ENCODE measurements at places on chromosomes 12 and 14.

GRCh38 chr12:68092976-68093375, 66.6 kb downstream of the IFNG start:
- DNase-seq = no peak

DNA sequence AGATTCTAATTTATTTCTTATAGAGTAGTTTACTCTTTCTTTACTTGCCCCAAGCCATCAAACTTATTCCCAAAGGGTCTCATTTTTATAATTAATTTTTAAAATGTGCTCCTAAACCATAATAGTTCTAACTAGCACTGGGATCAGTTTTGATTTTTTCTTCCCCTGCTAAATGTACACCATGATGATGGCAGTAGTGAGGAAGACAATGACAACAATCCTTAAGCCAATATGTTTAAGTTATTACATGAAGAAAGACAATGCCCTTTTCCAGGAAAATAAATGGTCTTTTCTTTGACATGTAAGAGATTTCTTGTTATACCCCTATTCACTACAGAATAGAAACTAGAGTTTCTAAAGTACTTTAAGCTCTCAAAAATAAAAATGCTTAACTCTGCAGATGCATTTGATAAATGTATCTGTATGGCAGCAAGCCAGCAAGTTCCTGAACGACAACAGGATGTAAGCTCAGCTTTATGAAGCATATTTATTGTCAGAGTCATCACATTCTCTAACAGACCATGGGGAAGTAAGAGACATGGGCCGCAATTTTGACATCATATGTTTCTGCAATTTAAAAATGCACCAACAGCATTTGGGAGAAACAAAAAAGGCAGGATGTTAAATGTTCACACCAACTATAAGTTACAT, 36.0 kb upstream of the SNX6 start:
- DNase-seq = no peak

- no peak for DNase-seq
These were observed 48.7 kb upstream of the GARIN2 start for GRCh38 chr14:67140556-67140955.

DNA sequence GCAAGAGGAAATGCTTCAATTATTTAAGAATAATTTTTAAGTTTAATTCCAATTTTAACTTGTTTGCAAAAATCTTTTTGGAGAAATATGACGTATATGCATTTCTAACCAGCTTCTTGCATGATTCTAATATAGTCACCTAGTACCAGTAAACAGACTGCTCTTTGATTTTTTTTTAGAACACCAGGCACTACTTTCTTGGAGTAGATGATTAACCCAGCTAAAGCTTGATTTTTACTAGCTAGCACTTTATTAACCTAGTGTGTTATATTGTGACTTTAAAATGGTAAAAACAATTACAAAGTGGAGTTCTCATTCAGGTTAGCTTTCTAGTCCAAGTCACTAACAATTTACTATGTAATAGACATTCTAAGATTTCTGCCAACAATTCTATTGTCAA, 32.6 kb upstream of the FGD4 start:
- DNase-seq = no peak

- no peak for DNase-seq
These were observed 79.5 kb downstream of the ETV6 start for GRCh38 chr12:11729008-11729407.

DNA sequence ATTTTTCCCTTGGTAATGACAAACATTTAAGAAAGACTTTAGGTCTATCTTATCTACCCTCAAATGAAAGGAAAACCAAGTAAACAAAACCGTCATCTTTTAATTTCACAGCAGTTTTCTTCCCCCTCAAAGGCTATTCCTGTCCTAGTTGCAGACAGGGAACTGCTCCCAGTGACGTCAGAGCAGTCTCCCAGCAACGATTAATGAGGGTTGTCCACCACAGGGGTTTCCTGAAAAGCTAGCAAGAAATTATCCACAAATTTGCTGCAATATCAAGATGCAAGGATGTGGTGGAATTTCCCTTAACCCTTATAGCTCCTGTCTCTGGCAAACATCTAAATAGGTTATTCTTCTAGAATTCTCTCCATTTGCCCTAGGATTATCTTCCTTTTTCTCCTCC, 89.1 kb upstream of the STAC3 start:
- DNase-seq = no peak

GRCh38 chr12:11762723-11763326, 113.4 kb downstream of the ETV6 start:
- DNase-seq = no peak

GRCh38 chr12:92132288-92132687, 13.4 kb downstream of the BTG1 start:
- no peak for DNase-seq

DNA sequence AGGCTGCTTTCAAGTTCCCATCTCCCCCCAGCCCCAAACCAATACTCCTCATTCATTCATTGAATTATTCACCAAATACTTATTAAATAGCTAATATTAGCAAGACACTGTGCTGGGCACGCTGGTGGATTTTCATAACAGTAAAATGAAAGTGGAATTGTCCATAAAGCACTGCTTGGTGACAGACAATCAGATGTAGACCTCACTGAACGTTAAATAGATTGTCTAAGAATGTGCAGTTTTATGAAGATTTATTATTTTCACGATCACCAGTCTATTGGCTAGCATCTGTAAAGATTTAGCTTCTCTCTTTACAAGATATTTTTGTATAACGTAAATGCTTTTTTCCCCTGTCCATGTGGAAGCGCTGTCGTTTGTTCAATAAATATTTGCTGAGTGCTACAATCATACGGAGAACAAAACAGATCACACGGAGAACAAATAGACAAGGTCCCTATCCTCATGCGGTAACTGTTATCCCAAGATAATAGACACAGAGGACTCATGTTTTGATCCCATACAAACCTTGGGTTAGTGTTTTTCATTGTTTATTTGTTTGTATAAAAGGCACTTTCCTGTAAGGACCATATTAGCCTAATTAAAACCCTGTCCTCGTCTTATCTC, 397.6 kb downstream of the BCAT1 start:
- no peak for DNase-seq

DNA sequence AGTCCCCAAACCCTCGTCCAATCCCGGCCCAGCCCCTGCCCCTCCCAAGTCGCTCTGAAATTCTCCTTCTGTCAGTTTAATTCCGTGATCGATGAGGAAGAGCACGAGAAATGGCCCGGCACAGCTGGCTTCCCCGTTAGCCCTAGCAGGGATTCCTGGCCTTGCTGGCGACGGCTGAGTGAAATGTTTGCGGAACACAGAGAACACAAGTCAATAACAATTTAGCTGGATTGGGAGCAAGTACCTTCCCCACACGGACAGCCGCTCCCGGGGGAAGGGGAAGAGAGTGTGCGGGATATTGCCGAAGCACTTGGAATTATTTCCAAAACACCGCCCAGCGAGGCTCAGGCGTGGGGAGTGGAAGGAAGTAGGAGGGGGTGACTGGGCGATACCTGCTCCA, 134.6 kb downstream of the RBM19 start:
- no peak for DNase-seq

GRCh38 chr12:49061157-49061650, 610 bp upstream of the KMT2D start:
- DNase-seq = no peak

GRCh38 chr14:70002589-70003346, 123.6 kb downstream of the SMOC1 start:
- no peak for DNase-seq

- DNase-seq = no peak
These were observed 20.0 kb downstream of the RASAL1 start for GRCh38 chr12:113115455-113116126.

DNA sequence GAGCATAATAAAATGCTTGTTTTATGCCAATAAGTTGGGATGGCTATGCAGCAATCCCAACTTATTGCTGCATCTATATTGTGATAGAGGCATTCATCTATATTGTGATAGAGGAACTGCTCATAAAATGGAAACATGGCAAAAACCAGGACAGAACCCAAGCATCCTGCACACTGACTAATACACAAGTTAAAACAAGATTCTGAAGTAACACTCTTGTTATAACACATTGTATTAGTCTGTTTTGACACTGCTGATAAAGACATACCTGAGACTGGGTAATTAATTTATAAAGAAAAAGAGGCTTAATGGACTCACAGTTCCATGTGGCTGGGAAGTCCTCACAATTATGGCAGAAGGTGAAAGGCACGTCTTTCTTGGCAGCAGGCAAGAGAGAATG, 36.8 kb downstream of the KCNK10 start:
- DNase-seq = no peak

GRCh38 chr14:57835766-57836165, 30.1 kb downstream of the SLC35F4 start:
- no peak for DNase-seq

GRCh38 chr12:58961906-58962305, 41.6 kb upstream of the LRIG3 start:
- DNase-seq = no peak

DNA sequence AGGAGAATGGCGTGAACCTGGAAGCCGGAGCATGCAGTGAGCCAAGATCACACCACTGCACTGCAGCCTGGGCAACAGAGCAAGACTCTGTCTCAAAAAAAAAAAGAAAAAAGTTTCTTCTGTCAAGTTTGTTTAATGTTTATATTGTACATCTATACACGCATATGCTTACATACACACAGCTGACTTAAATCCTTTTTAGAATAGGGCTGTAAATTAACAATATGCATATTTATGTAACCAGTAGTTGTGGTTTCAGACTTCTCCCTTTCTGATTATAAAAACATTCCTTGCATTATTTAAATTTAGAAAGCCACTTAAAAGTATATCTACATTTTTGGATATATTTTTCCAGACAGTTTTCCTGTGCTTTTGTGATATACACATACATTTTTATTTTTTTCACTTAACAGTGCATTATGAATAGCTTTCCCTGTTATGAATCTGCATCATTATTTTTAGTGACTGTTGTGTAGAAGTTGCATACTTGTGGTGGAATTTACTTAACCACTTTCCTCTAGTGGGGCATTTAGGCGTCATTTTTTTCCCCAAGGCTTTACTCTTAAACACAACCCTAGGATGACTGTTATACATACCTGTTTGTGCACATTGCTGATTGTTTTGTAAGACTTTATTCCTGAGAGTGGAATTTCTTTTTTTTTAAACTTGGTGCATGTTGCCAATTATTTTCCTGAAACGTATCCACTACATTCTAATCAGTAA, 29.4 kb downstream of the POLR3B start:
- DNase-seq = no peak
